ENCODE measurements at places on chromosomes 2 and 18.

GRCh38 chr2:47534179-47534919 lies 131.4 kb downstream of the MSH2 start:
- no peak for DNase-seq

GRCh38 chr2:232441147-232441651 lies 14.8 kb upstream of the ALPI start:
- DNase-seq = no peak

- DNase-seq = no peak
Measured at GRCh38 chr2:46967990-46968647, 52.5 kb upstream of the MCFD2 start.

- no peak for DNase-seq
Measured at GRCh38 chr2:10880586-10881321, 31.0 kb upstream of the KCNF1 start.

- DNase-seq = no peak
Measured at GRCh38 chr2:195848119-195848899, 191.3 kb downstream of the SLC39A10 start.

- no peak for DNase-seq
Measured at GRCh38 chr2:80299661-80300060, 4.9 kb downstream of the LRRTM1 start.

GRCh38 chr2:8927510-8928455 lies 75.7 kb downstream of the MBOAT2 start:
- no peak for DNase-seq

DNA sequence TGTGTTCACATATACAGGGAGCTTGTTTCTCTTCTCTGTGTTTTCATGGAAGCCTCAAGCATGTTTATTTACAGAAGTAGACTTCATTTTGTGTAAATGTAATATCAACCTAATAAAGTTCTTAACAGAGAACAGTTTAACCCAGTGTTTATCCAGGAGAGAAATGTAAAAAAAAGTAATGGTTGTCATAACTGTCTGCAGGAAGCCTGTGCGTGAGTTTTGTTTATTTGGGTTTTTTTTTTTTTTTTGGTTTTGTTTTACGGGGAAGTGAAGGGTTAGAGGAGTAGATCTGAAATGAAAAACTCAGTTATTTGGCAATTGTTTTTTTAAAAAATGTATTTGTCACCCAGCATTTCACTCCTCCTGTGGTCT lies 124.7 kb downstream of the RAPGEF4 start:
- DNase-seq = no peak

DNA sequence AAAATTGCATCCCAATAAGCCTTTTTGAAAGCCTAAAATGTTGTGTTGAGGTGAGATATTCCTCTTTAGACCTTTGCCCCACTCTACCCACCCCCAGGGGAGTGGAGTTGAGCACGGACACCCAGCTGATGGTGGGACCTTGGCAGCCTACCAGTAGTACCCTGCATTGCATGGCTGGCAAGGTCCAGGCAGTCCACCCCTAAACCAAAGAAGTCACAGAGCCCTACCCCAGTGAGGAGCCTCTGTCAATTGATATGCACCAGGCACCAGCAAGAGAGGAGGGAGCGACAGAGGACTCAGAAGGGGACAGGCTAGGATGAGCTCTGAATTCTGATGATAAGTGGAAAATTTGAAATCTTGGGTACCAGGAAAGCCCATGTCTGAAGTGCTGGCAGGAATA lies 38.6 kb downstream of the MARCO start:
- DNase-seq = no peak

DNA sequence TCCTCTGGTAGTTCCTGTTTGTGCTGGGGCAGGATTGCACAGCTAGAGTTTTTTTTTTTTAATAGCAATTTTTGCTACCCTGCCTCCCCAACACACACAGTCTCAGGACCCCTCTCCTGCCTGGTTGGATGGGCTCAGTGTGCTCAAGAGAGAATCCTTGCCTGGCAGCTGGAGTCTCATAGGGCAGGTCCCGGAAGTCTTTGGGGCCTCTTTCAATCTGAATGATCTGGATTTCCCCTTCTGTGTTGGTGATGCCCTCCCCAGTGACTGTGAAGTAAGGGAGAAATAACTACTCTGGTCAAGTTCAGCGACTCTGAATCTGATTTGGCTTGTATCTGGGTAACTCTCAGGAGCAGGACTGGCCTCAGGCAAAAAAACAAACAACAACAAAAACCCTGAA lies 220.6 kb upstream of the LRRTM1 start:
- DNase-seq = no peak

DNA sequence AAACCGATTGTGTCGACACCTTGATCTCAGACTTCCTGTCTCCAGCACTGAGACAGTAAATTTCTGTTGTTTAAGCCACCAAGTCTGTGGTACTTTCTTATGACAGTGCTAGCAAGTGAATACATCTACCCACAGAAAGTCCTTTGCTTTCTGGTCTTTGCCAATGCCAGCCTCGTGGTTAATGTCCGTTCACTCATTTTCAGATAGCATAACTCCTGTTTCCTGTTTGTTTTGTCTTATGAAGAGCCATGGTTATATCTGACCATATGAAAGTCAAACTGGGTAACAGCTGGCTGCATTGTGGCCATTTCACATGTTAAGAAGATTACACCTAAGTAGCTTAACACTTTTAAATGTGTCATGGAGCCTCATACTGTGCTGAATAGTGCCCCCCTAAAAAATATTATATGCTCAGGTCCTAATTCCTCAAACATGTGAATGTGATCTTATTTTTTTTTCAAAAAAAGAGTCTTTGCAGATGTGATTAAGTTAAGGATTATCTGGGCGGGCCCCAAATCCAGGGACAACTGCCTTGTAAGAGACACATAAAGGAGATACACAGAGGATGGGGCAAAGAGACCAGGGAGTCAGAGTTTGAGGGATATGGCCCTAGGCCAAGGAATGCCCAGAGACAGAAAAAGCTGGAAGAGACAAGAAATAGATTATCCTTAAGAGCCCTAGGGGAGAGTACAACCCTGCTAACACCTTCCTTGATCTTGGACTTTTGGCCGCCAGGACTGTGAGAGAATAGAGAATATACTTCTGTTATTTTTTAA lies 118.0 kb downstream of the KCNE4 start:
- no peak for DNase-seq

GRCh38 chr18:54911551-54911950 lies 47.7 kb downstream of the CCDC68 start:
- no peak for DNase-seq

DNA sequence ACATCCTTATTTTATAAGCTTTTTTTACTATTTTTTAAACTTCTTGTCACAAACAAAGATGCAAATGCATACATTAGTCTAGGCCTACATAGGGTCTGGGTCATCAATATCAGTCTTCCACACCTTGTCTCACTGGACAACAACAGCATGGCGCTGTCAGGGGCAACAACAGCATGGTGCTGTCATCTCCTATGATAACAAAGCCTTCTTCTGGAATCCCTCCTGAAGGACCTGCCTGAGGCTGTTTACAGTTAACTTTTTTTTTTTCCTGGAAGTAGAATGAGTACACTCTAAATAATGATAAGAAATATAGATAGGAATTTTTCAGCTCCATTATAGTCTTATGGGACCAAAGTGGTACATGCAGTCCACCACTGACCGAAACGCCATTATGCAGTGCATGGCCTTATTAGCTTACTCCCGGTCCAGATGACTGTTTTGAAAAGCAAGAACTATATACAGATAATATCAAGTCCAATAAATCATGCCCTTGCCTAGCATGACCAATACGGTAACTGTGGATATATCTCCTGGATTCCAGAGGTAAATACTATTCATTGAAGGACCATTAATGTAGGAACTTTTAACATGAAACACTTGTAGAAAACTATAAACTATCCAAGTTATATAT lies 38.4 kb downstream of the TCF4 start:
- DNase-seq = no peak

GRCh38 chr2:13616059-13616458 lies 899.3 kb downstream of the TRIB2 start:
- DNase-seq = no peak

- DNase-seq = no peak
Measured at GRCh38 chr2:113209011-113209645, 35.4 kb downstream of the PSD4 start.
